Stimulated activated naive CD8-positive, alpha-beta T cell treated with anti-CD3 and anti-CD28 coated beads, Interleukin-15, Interleukin-2, amounts not matched to agents 100 U/mL and 50 U/mL, for 24 hours (primary cell): ENCODE measurements at places on chromosomes 2 and 18.

- no peak for DNase-seq
Observed at GRCh38 chr2:153871231-153872221, at the start of gene GALNT13. TSS of gene GALNT13 (plus strand) at chr2:153871922.

GRCh38 chr2:219078951-219079350 is 18.2 kb upstream of the IHH start:
- no peak for DNase-seq

- DNase-seq = no peak
Observed at GRCh38 chr2:141610564-141611175, 520.1 kb downstream of the LRP1B start.

GRCh38 chr2:168671932-168672331 is 130.5 kb upstream of the NOSTRIN start:
- DNase-seq = no peak

- DNase-seq = no peak
Observed at GRCh38 chr18:78682716-78683115, 296.9 kb upstream of the SALL3 start.

DNA sequence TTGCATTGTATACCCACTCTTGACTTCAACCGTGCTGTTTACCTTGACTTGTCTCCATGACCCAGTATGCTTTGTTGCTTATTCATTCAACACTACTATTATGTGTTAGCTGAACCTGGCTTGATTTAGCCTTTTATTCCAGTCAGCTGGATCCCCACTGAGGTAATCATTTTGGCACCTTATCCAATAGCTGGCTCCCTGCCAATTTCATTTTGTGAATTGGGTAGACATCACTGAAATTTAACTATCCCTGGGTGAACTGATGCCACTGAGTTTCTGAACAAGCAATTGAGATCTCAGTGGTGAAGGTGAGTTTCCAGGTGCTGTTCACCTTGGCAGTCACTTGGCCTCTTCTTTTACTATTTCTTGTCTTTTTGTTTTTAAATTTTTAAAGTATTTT is 584.3 kb downstream of the ADCYAP1 start:
- DNase-seq = no peak

- no peak for DNase-seq
Observed at GRCh38 chr18:31206787-31207381, 44.2 kb upstream of the DSC1 start.

GRCh38 chr18:75691483-75691882 is 264.0 kb upstream of the SMIM21 start:
- DNase-seq = no peak

DNA sequence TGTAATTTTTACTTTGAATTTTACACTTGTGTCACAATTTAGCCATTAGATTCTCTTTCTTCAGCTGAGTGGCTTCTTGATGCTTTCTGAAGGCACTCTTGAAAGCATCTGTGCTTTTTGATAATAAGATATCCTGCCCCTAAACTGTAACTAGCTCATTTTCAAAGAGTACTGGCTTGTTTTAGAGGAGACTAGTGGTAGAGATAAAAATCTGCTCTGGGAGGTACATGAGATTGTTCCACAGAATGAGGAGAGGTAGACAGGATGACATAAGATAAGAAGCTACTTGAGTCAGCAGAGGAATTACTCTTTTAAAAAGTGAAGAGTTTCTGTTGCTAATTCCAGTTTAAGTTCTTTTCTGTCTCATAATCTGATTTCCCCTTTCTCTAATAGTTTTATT is 10.6 kb downstream of the PLEKHB2 start:
- no peak for DNase-seq

DNA sequence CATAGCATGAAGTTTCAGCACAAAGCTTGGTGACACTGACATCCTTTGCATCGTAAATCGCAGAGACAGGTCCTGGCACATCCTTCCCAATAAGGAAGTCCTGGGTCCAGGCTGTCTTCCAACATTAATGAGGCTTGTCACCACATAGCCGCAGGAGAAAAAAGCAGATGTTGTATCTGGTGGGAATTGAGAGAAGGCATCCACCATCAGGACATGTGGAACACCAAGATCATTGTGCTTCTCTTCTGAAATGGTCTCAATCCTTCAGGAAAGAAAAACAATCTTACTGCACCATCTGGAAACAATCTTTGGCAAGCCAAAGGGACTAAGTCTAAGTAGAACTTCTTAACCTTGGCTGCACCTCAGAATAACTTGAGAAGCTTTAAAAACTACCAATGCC is 119.0 kb upstream of the ARHGAP28 start:
- no peak for DNase-seq

DNA sequence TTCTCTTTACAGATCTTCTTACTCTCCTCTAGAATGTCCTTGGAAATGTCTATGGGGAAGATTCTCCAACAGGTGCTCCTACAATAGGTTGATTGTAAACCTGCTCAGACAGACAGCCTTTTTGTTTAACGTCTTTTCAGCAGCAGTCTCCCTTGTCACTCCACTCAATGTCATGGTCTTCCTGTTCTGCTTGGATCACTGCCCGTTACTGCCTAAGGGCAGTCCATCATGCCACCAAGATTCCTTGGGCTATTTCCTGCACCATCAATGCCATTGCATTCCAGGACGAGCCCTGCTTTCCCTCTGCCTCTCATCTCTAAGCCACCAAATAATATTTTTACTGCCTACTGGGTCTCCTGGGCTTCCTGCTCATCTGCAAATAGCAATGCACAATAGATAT is 97.4 kb upstream of the GALNT5 start:
- DNase-seq = no peak

- no peak for DNase-seq
Observed at GRCh38 chr2:74020702-74021406, 36.1 kb downstream of the TET3 start.

GRCh38 chr2:118151831-118152230 is 63.6 kb downstream of the INSIG2 start:
- no peak for DNase-seq

- peak; percentile 54 for DNase-seq
Observed at GRCh38 chr2:30336978-30337841, 105.9 kb downstream of the LBH start.

DNA sequence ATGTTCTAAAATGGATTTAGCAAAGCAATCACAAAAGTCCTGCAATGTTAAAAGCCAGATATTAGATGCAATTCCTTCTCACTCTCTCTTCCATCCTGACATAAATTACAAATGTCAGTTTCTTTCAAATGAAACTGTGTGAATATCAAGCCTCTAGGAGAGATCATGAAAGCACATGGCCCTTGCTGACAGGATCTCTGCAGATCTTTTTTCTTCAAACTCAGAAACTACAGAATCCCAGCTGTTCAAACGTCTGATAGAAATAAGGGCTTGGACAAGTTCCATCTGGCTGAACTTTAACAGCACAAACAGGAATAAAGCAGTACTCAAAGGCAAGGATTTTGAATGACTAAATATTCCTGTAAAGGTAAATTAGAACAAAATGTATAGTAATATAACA is 47.6 kb downstream of the PDE1A start:
- no peak for DNase-seq

DNA sequence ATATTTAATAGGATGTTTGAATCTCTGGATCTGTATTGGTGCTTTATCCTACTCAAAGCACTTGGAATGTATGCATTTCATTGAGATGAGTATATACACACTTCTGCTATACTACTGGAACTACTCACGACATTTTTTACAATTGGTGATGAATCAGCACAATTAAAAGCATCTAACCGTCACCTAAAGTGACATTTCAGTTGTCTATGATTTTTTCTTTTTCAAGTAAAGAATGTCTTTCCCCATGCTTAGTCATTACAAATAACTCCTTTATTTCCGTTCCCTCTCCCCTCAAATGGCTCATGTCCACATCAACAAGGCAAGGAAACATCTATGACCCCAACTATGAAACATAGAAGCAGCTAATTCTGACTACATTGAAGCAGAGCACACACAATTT is 77.3 kb downstream of the CLIP4 start:
- no peak for DNase-seq

DNA sequence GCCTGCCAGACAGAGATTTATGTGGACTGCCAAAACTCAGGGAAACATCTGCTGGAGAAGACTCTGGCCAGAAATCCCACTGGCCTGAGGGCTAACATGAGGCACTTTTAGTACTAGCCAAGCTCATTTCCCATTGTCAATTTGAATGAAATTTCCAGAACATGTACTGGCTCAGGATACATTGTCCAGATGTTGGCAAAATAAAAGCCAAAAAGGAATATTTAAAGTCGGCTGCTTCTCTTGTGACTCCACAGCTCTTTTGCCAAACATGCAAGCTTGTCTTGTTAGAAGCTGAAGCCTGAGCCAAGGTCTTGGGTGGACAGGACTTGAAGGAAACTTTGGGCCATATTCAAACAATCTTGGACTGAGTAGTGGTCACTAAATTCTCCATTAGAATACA is 215.5 kb downstream of the NCKAP5 start:
- no peak for DNase-seq

GRCh38 chr2:233915128-233915527 is 2.0 kb upstream of the TRPM8 start:
- no peak for DNase-seq

GRCh38 chr2:27088634-27089033 is 2.1 kb downstream of the KHK start:
- no peak for DNase-seq

DNA sequence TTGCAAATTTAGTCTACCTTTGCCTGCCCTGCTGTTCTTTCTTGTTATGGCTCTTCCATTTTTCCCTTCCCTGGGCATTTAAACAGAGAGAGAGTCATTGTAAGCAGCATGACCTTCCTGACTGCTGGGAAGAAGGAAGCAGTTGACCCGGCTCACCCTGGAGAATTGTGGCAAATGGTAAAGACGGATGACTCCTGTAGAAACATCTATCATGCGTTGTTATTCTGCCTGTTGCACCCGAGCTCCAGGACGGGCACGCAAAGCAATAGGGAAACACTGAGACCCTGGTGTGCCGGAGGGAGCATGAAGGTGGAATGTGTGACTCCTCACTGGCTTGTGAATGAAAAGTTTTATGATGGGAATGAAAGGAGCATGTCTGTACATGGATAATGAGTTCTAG is 113.3 kb downstream of the OSBPL6 start:
- no peak for DNase-seq

GRCh38 chr2:233793465-233794127 is 15.5 kb downstream of the MROH2A start:
- no peak for DNase-seq

- DNase-seq = no peak
Observed at GRCh38 chr2:178891959-178892485, 84.8 kb upstream of the TTN start.

DNA sequence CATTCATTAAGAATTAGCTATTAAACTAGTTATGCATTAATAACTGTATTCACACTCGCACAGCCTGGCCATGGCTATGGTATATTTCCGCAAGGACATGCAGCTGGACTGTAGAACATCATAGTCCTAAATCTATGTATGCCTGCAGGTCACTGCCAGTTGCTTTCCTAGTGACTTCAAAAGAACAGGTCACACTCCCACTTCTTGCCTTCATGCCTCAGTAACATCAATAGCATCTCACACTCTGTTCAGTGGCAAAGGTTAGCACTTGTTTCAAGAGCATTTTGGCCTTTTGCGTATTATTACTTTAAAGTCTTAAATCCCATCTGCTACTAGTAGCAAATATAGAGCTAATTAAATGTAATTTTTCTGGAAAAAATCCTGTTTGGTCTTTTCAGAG is 131.4 kb upstream of the DCC start:
- no peak for DNase-seq

DNA sequence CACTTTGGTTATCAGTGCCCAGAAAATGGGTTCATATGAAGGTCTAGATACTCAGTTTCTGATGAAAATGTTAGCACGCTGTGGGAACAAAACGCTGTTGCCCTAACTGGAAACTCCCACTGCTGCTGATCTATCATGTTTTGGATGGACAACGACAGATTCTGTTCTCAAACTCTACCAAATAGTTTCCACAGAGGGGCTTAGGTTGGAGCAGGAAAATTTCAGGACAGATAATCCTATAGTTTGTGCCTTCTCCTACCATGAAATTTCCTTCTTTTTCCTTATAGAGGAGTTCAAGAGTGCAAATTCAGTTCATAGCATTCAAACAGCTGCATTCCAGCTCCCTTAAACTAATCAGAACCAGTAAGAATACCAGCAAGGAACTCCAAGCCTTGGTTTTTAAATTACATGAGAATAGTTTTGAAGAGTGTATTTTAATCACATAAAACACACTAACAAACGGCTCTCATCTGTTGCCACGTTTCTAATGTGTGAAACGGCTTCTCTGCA is 58.7 kb upstream of the RALBP1 start:
- no peak for DNase-seq

GRCh38 chr2:239198221-239198620 is 202.6 kb downstream of the HDAC4 start:
- no peak for DNase-seq

DNA sequence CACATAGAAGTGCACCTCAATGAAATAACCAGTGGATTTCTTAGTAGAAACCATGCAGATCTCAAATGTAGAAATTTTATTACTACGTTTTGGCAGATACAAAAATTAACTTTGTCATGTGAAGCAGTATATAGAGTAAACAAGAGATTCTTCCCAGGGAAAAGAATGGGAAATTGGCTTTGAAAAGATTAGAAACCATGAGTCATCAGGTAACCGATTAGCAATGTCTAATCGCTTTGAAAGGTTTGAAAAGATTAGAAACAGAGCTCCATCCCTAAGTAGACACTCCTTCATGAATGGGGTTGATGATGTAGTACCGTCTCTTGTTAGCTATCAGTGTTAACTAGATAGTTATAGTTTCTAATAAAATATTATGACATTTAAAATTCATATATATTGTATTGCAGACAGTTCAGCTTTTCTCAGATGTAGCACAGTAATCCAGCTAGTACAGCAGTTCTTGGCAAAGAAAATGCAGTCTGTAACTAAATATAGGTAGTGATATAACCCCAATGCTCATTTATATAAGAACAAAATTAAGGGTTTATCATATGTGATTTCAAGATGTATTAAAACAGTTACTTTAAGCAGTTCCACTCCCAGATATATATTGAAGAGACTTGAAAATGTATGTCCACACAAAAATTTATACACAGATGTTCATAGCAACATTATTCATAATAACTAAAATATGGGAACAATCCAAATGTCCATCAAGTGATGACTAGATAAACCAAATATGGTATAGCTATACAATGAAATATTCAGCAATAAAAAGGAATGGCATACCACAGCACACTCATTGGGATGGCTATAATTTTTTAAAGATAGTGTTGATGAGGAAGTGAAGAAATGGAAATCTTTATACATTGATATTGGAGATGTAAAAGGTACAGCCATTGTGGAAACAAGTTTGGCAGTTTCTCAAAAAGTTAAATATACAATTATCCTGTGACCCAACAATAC is 113.9 kb downstream of the PTPN4 start:
- DNase-seq = no peak

GRCh38 chr18:74963820-74964446 is 245.0 kb downstream of the PTGR3 start:
- DNase-seq = no peak
